ENCODE measurements at places on chromosomes 3 and 15.

DNA sequence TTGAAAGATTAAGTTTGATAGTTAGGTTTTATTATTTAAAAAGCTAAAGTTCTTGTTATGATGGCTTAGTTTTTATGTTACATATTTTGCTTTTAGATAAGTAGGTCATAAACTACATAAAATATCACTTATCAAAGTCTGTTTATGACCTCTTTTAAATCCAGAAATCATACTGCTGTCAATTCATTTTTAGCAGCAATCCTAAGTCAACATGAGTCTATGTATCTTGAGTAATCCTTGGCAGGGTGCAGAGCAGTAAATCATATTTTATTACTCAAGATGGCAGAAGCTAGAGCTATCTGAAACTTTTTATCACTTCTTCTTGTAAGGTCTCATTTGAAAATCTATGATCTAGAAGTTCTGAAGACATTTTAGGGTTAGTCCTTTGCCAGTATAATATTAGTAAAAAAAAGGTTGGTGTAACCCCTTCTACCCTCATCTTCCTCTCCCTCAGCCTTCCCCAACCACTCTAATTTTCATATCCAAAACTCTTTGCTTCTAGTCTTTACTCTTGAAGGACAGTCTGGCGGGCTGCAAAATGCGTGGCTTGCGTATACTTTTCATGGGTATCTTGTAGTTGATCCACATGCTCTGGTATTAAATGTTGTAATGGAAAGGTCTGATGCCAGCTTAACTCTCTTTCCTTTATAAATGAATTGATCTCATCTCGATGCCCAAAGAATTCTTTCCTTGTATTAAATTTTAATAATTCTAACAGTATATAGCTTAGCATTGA lies 134.0 kb upstream of the THRB start:
- DNase-seq = no peak

- DNase-seq = no peak
Measured at GRCh38 chr15:53588773-53589172, 170.7 kb downstream of the WDR72 start.

DNA sequence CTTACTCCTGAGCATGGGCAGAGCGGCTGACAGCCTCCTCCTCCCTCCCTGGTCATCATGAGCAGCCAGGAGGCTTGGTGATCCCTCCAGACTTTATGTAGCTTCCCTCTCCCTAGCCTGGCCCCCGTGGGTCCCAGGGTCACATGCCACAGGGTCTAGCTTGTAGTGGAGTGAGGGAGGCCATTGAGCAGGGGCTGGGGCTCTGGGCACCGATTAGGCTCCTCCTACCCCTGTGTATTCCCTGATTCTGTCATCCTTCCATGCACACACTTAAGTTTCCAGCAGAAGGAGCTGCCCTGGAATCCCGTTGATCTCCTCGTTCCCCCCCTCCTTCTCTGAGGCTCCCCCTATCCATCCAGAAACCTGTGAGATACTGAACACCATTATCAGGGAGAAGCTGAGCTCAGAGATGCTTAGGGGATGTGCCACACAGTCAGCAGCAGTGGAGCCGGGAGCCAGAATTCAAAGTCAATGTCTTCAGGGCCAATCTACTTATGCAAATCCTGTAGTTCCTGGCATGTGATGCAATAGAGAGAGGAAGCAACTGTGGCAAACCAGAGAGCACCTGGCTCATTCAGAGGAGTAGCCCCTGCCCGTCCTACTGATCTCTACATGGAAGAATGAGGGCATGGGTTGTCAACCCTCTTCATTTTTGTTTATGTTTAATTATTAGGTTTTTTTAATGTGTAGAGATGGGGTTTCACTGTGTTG lies 17.2 kb downstream of the CCDC33 start:
- no peak for DNase-seq

DNA sequence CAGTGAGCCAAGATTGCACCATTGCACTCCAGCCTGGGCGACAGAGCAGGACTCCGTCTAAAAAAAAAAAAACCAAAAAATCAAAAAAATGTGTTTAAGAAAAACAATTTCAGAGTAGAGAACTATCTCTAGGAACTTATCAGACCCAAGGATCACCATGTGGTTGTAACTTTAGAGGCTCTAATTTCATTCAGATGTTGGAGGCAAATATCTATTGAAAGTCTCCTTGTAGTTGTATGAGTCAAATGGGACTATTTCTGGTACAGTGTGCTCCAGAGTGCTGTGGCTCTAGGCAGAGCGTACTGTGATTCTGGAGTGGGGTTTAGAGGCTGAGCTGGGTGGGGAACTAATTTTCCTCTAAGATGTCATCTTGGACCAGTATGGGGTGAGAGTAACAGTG lies 398.7 kb downstream of the SHQ1 start:
- no peak for DNase-seq

DNA sequence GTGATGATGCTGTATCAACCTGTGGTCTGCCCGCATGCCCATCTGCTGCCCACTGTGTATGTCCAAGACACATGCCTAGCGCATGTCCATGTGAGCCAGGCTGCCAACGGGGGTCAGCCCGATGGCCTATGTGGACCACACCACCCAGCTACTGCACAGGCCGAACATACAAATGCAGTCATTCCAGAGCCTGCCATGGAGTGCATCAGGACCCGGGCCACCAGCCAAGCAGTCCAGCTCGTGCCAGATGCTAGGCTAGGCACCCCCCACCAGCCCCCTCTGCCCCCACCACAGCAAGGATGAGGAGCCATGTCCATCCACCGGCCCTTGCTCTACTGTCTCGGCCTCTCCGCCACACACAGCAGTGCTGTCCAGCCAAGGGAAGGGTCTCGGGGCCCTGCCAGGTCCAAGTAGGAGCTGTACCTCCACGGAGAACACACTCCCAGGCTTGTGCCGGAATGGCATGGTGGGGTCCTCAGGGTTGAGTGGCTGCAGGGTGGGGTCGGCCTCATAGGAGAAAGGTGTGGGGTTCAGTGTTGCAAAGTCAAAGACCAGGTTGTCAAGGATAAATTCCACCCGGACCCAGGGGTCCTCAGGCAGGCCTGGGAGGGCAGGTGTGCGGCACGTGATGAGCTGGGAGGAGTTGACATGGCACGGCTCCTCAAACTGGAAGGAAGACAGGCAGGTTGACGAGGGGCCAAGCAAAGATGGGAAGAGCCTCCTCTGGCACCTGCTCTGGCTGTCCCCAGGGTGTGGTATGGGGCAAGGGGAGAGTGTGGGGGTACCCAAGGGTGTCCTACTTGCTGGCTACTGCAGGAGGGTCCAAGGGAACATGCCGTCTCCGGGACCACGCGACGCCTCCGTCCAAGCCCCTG lies 15.3 kb downstream of the PLXNB1 start:
- DNase-seq = no peak

- no peak for DNase-seq
Measured at GRCh38 chr3:51282931-51283330, 102.2 kb upstream of the MANF start.

GRCh38 chr3:11381141-11381540 lies 108.9 kb downstream of the ATG7 start:
- no peak for DNase-seq

DNA sequence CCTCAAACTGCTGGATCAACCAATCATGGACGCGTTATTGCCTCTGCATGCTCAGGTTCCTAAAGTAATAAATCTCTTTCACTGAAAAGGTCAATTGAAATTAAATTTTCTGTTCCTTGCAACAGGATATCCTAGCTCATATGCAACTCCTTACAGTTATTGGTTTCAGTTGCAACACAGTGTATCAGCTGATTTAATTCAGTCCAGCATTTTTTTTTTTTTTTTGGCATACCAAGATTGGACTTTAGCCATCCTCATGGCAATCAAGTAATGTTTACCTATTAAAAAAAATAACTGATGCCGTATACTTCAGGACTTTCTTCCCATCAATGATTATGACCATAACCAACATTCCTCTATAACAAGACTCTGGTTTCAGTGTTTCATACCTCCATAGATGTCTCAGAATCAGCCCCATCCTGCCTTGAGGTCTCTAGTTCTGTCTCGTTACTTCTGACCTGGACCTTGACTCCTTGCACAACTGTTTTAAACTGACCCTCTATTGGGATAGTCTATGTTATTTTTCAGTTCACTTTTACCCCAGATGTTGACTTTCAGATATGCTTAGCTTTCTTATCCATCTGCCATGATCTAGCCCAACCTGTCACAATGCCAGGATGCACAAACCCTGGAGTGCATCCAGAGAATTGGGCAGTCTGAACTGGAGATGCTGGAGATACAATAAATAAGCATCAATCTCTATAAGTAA lies 265.0 kb upstream of the GADL1 start:
- no peak for DNase-seq

- DNase-seq = no peak
Measured at GRCh38 chr15:22861161-22861560, 22.7 kb downstream of the NIPA2 start.

All from GM06990 (cell line).